ENCODE measurements at places on chromosomes 1 and 21.

DNA sequence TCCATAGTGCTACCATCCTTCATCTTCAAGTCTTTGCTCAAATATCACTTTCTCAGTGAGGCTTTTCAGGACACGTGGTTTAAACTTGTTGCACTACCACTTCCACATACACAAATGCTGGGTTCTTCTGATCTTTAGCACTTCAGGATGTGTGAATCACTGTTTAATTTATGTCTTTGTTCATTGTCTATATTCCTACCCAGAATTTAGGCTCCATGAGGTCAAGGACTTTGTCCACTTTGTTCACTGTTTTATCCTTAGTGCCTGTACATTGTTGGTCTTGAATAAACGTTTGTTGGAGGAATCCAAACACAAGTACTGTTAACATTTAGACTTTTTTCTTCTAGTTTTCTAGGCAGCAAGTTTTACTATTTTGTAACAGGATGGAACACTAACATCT, 42.6 kb upstream of the RALGPS2 start:
- no peak overlapping the region for H3K4me3 ChIP-seq
- no peaks in the 10 kb centered on the region for H3K36me3 ChIP-seq
- no peak overlapping the region for H3K27ac ChIP-seq
- H3K4me1 ChIP-seq, result no peaks in the 10 kb centered on the region
- no peaks in the 10 kb centered on the region for H3K27me3 ChIP-seq
- DNase-seq, result no peak

GRCh38 chr1:186144505-186144904, 230.5 kb downstream of the TPR start:
- H3K4me3 ChIP-seq, result no peak overlapping the region
- no peaks in the 10 kb centered on the region for H3K4me1 ChIP-seq
- H3K27me3 ChIP-seq, result no peaks in the 10 kb centered on the region
- no peak for DNase-seq

- no peaks in the 10 kb centered on the region for H3K27me3 ChIP-seq
- H3K4me3 ChIP-seq, result no peak overlapping the region
- H3K27ac ChIP-seq, result no peak overlapping the region
- no peaks in the 10 kb centered on the region for H3K36me3 ChIP-seq
- H3K4me1 ChIP-seq, result no peaks in the 10 kb centered on the region
These were observed 57.1 kb downstream of the RNF187 start for GRCh38 chr1:228544021-228544850.

DNA sequence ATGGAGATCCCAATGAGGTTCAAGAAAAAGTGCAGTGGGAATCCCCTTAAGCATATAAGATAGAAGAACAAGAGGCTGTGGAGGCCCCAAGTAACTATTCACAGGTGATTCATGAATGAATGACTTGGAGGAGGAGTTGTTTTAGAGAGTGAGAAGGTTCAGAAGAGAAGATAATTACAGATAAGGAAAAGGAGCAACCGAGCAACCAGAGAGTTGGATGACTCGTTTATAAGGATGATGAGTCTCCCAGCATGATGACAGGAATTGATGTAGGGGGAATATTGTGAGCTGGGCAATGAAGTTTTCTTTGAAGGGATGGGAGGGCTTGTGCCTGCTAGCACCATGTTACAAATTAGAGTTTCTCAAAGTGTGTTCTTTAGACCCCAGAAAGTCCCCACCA, 9.8 kb downstream of the C8A start:
- no peaks in the 10 kb centered on the region for H3K27me3 ChIP-seq
- H3K4me3 ChIP-seq, result no peak overlapping the region
- DNase-seq, result no peak
- no peak overlapping the region for H3K27ac ChIP-seq
- H3K36me3 ChIP-seq, result no peaks in the 10 kb centered on the region

DNA sequence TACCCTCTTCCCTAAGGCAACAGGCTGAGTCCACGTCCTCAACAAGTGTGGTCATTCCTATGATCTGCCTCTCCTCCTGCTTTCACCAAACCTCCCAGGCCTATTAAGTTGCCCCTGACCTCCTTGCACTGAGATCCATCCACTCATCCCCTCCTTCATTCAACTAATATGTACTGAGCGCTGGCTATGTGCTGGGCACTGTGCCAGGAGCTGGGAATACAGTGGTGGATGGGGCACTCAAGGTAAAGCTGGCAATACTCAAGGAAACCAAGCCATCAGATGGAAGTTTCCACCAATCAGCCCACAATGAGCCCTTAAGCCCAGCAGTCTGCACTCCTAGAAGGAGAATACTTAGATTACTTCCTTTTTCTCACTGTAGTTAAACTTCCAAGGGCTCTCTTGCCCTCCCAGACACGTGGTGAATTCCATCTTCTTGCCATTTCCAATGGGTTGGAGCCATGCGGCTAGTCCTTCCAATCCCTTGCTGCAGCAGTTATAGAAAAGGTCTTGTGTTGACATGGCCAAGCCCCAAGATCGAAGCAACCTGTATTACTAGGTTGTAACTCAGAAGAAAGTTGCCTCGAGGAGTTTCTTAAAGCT, 279.9 kb upstream of the RUNX1 start:
- H3K36me3 ChIP-seq, result no peaks in the 10 kb centered on the region
- no peaks in the 10 kb centered on the region for H3K4me1 ChIP-seq
- H3K4me3 ChIP-seq, result no peak overlapping the region
- H3K27ac ChIP-seq, result no peak overlapping the region

GRCh38 chr1:58929671-58930325, 146.0 kb upstream of the JUN start:
- no peaks in the 10 kb centered on the region for H3K27me3 ChIP-seq
- DNase-seq, result no peak
- H3K36me3 ChIP-seq, result no peaks in the 10 kb centered on the region
- H3K4me1 ChIP-seq, result peaks cover 6% of the 10 kb centered on the region
- H3K4me3 ChIP-seq, result no peak overlapping the region

DNA sequence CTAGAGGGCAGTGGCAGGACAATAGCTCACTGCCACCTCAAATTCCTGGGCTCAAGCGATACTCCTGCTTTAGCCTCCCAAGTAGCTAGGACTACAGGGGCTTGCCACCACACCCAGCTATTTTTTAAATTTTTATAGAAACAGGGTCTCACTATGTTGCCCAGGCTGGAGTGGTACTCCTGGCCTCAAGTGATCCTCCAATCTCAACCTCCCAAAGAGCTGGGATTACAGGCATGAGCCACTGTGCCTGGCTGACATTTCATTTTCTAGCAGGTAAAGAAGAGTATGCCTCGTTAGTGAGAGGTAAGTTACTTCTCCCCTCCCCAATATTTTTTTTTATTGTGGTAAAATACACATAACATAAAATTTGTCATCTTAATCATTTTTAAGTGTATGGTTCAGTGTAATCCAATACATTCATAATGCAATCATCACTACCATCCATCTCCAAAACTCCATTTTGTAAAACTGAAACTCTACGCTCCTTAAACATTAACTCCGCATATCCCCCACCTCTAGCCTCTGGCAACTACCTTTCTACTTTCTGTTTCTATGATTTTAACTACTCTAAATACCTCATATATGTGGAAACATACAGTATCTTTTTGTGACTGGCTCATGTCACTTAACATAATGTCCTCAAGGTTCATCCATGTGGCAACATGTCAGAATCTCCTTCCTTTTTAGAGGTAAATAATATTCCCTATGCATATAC, 22.4 kb downstream of the ZZZ3 start:
- no peaks in the 10 kb centered on the region for H3K27me3 ChIP-seq
- no peaks in the 10 kb centered on the region for H3K36me3 ChIP-seq
- DNase-seq, result no peak
- H3K4me1 ChIP-seq, result peaks cover 1% of the 10 kb centered on the region

- no peak overlapping the region for H3K4me3 ChIP-seq
- no peaks in the 10 kb centered on the region for H3K4me1 ChIP-seq
- peak; percentile 81 for DNase-seq
- peak overlapping the region; percentile 94 for H3K27ac ChIP-seq
These were observed 7.8 kb downstream of the NUAK2 start for GRCh38 chr1:205313563-205314308.

DNA sequence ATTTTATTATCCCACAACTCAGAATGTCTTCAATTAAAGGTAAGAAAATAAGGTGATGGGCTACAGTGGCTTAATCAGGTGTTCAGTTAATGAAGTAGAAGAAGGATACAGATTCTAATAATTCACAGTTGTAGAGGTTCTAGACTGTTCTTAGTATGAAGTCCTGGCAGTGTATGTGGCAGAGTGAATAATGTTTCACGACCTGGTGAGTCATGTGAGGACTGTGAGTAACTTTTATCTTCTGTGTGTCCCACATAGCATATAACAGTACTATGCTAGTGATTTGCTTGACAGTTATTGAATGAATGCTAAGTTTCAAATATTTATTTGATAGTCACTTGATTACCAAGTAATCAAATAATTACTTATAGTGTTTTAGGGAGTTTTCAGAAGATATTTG, 20.0 kb downstream of the SLC16A4 start:
- peaks cover 26% of the 10 kb centered on the region for H3K36me3 ChIP-seq
- no peak for DNase-seq
- no peaks in the 10 kb centered on the region for H3K27me3 ChIP-seq
- H3K4me1 ChIP-seq, result no peaks in the 10 kb centered on the region

GRCh38 chr1:4622821-4623220, 31.6 kb upstream of the AJAP1 start:
- no peak overlapping the region for H3K27ac ChIP-seq
- no peak overlapping the region for H3K4me3 ChIP-seq
- no peaks in the 10 kb centered on the region for H3K4me1 ChIP-seq

DNA sequence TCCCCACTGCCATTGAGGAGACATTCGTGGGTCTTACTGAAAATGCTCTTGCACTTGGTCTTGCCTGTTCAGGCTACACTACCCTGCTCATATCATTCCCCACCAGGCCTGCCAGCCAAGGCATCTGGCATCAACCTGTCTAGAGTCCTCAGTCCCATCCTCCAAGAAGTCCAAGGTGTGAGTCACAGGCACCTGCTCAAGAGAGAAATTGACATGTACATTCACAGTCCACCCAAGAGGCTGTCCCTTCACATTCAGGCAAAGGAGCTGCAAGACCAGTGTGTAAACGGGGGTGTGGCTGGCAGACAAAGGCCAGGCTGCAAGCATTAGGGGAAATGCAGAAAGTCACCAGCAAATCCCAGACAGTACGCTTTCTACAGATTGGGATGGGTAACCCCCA, 13.1 kb upstream of the PLA2G2C start:
- no peak overlapping the region for H3K27ac ChIP-seq
- H3K4me1 ChIP-seq, result peaks cover 7% of the 10 kb centered on the region
- H3K36me3 ChIP-seq, result no peaks in the 10 kb centered on the region
- no peak for DNase-seq

- no peak for DNase-seq
- no peaks in the 10 kb centered on the region for H3K27me3 ChIP-seq
- H3K4me1 ChIP-seq, result peaks cover 8% of the 10 kb centered on the region
- H3K4me3 ChIP-seq, result no peak overlapping the region
- no peak overlapping the region for H3K27ac ChIP-seq
- H3K36me3 ChIP-seq, result no peaks in the 10 kb centered on the region
These were observed 29.8 kb upstream of the RNF186 start for GRCh38 chr1:19844731-19845495.

- H3K27ac ChIP-seq, result no peak overlapping the region
- H3K27me3 ChIP-seq, result no peaks in the 10 kb centered on the region
- no peak overlapping the region for H3K4me3 ChIP-seq
These were observed 10.0 kb upstream of the GJB5 start for GRCh38 chr1:34744851-34745250.

- no peaks in the 10 kb centered on the region for H3K36me3 ChIP-seq
- peaks cover 6% of the 10 kb centered on the region for H3K27me3 ChIP-seq
- peaks cover 27% of the 10 kb centered on the region for H3K4me1 ChIP-seq
- no peak overlapping the region for H3K27ac ChIP-seq
- no peak overlapping the region for H3K4me3 ChIP-seq
These were observed 29.6 kb downstream of the DMBX1 start for GRCh38 chr1:46519209-46519608.

DNA sequence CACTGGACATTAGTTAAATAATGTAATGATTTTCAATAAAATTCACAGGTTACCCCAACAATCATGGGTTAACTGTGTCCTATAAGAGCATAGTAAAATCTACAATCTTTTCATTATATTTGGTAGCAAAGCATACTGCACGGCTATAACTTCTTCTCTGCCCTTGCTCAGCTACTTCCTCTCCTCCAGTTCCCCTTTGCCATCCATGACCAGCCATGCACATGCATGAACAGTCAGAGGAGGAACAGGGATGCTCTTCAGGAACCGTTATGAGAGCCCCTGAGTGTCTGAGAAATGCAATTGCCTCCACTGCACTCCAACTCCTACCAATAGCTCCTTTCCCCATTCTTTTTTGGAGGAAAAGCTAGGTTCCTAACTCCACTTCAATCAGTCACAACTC, 646.7 kb downstream of the LTN1 start:
- no peak overlapping the region for H3K4me3 ChIP-seq
- H3K27ac ChIP-seq, result no peak overlapping the region
- no peaks in the 10 kb centered on the region for H3K27me3 ChIP-seq
- H3K36me3 ChIP-seq, result no peaks in the 10 kb centered on the region

DNA sequence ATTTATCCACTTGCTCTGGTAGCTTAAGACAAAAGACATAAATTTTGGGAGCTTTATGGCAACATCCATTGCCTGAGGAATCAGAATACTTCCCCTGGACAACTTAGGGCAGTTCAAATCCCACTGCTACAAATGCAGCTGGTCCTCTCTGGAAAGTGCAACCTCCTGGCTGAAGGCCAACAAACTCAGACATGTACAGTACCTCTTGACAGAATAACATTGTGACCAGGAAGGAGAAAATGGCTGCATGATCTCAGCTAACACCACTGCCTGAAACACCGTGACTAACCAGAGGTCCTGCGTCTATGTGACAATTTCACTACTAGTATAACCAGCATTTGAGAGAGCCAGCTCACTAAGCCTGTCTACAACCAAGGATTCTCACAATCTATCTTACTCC, 218.9 kb downstream of the CRB1 start:
- no peaks in the 10 kb centered on the region for H3K27me3 ChIP-seq
- no peak overlapping the region for H3K4me3 ChIP-seq
- H3K36me3 ChIP-seq, result no peaks in the 10 kb centered on the region
- DNase-seq, result peak; percentile 36
- H3K27ac ChIP-seq, result no peak overlapping the region
- H3K4me1 ChIP-seq, result no peaks in the 10 kb centered on the region

DNA sequence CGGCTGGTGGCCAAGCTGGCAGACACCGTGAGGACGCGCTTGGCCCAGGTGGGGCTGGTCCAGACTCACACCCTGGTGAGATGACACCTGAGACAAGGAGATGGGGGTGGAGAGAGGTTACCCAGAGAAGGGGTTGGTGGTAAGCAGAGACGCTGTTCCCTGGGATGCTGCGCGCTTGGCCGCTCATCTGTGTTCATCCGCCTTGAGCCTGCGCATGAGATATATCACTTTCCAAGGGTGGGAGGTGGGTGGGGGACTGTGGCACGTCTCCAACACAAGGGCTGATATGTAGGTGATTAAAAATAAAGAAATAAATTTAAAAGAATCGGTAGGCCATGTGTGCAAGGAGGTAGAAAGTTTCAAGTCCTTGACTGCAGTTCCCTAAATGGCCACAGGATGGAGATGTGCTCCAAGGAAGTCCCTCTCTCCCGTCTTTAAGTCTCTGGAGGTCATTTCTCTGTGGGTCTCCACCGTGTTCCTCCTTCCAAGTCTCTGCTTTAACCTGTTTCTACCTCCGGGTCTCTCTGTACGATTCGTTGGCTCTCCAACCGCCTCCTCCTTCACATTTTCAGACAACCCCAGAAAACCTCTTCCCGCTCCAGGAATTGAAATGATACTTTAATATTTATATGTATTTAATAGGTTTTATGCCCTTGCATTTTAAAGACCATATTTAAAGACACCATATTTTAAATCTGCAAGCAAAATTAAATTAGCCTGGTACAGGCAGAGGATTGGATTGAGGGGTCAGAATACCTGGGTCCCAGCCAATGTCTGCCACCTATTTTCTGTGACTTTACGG, 4.5 kb downstream of the TTC24 start:
- no peaks in the 10 kb centered on the region for H3K36me3 ChIP-seq
- H3K27ac ChIP-seq, result no peak overlapping the region
- no peaks in the 10 kb centered on the region for H3K4me1 ChIP-seq
- no peak overlapping the region for H3K4me3 ChIP-seq
- DNase-seq, result peak; percentile 82

Data from lung (tissue), 17 donors.